ENCODE measurements at places on chromosomes 4 and X. TPM values are rescaled to one million over a fixed set of nuclear protein-coding genes. Genes with fewer than 3 reads are reported as not detected.

DNA sequence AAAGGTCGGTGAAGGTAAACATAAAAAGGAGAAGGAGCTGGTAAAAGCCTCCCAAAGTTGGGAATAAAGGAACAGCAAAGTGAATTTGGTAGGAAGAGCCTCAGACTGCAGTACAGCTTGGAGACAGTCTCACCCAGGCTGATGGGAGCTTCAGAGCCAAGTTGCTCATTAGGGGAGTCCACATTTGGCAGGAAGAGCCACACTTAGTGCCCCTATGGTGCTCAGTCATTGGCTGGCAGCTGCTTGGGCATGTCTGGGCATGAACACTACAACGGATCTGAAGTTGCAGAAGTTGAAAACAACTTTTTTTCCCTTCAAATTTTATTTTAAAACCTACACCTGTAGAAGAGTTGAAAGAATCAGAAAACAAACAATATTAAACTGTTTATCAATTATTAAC lies 2497.3 kb downstream of the ARAP2 start:
- DNase-seq = no peak

DNA sequence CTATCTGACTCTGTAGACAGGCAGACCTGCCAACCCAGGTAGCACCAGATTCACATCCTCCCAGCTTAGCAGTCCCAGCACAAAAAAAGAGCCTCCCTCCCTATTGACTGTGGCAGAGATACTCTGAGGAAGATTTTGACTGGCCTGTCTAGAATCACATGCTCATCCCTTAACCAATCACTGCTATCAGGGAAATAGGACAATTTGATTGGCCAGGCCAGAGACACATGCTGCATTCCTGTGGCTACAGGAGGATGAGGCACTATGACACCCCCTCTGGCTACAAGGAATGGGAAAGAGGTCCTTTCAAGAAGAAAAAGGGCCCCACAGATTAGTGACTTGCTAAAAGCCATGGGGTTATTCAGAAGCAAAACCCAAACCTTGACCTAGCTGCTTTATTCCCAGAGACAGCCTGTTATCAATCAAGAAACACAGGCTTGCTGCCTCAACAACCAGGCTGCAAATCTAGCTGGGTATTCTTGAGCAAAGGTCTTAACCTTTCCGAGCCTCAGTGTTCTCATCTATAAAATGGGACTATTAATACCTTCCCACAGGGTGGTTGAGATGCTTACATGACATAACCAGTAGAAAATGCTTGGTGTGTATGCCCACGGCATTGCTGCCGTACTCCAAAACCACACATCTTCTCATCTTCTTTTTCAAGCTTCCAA lies 147.6 kb downstream of the BCOR start:
- no peak for DNase-seq

The TXK gene
- 65.8 TPM for total RNA-seq

The PAGE5 gene
- 0.83 TPM for total RNA-seq

DNA sequence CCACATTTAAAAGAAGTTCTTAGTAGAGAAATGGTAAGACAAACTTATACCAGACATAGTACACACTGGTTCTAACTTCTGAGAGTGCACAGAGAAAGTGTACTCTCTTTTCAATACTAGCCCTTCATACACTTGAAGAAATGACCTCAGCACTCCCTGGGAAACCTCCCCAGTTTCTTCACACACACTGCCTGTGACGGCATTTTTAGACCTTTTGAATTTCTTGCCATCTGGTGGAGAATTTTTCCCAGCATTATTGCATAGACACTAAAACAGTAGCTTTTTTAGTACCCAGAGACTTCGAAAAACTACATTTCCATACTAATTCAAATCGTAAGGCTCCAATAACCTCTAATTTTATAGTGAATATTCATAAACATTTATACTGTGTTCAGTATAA lies 341.6 kb upstream of the MAOA start:
- no peak for DNase-seq

The GJB1 gene
- not detected for total RNA-seq

DNA sequence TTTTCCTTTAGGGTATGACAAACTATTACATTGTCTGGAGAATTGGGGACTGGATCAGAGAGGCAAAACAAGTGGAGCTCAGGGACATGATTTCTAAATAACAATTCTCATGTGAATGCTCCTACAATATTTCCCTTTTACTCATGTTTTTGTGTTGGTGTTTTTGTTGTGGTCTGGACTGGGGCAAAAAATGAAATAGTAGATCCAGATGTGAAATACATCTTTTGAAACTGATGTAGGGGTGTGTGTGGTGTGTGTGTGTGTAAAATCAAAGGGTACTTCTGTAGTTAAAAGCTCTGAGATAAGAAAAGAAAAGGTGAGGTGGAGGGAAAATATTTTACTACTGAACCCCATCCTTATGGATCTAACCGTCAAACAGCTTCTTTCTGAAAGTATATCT lies 188.4 kb upstream of the RPL34 start:
- DNase-seq = no peak

DNA sequence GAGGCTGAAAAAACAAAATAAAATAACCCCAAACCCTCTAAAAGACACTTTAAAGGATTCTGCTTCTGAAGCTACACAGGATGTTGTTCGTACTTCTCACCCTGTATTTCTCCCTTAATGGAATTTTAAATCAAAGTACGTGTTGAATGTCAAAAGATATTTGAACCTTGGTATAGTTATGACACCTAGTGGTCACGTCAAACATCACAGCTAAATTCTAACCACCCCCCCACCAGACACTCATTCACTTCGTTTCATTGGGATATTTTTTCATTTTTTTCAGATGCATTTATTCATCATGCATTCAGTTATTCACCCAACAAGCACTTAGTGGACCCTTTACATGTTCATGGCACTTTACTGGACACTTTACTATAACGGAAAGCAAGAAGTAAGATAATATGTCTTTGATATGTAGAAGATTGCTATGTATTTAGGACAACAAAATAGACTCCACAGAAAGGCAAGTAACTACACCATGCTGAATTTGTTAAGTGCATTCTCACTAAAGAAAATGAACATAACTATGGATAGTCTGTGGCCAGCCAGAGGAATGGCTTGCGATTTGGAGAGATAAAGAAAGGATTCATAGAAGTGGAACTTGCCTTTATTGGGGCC lies 62.5 kb upstream of the GPR174 start:
- DNase-seq = no peak

The GAGE12H gene
- total RNA-seq = not detected

The COX7B2 gene
- total RNA-seq = not detected

DNA sequence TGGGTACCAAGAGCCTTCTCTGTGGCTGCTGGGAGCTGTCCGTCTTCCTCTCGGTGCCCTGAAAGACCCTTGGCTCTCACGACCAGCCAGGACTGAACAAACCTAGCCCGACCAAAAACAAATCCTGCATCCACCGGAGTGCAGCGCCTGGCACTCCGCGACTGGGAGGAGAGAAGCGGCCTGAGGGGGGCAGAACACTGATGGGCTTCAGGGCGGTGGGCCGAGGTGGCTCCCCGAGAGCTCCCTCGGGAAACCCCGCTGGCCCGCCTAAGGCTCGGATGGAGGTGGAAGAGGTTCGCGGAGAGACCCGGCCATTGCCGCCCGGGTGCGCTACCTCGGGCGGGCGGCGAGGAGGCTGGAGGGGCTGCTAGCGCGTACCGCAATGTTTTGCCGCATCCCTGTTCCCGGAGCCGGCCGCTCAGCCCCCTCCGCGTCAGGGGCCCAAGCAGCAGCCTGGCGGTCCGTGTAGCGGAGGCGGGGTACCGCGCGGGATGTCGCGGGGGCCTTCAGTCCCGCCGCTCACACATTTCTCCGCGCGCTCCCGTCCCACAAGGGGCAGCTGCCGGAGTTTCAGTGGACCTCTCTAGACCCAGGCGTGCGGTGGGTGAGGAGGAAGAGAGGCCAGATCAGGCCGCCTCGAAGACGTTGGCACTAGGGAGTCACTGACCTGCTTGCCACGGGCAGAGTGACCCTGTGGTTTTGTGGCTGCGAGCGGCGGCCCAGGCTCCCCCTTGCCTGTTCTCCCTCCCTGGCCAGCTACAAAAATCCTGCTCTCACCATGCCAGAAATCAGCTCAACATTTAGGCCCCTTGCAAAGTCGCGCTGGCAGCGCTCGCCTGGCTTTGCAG lies 2.2 kb downstream of the SLITRK4 start:
- DNase-seq = no peak

The BTK gene
- total RNA-seq = 1.1 TPM

GRCh38 chr4:38189445-38189844 lies 229.2 kb downstream of the PTTG2 start:
- DNase-seq = no peak

The PNMA6F gene
- not detected for total RNA-seq

The GLUD2 gene
- total RNA-seq = 0.28 TPM

The DUSP9 gene
- not detected for total RNA-seq

DNA sequence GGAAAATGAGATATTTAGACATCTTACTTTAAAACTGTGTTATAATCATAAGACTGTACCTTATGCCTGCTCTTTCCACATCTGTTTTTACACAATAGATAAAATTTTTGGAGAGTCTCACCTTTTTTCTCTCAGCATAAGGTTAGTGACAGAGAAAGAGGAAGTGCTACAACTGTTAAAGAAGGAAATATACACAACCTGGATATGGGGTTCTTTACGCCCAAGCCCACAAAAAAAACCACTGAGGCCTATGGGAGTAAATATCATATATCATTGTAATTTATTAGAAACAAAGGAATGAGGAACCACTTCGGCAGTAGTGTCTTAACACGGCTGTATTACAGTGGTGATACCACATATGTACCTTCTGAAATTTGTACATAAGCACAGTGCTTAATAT lies 265.9 kb upstream of the GK2 start:
- no peak for DNase-seq

DNA sequence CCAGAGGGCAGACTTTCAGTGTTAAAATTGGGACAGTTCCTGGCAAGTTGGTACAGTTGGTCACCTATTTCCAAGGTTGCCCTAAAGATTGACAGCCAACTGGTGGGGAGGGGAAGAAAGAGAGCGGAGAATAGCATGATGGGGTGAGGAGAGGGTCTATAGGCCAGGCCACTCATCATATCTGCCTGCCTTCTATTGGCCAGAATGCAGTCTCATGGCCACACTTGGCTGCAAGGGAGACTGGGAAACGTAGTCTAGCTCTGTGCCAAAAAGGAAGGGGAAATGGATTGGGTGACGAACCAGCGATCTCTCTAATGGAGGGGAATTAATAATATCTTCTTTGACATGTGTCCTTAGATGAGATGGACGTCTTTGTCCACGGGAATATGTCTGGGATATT lies 197.4 kb upstream of the ATP6AP2 start:
- no peak for DNase-seq

GRCh38 chrX:107662824-107663223 lies 34.5 kb downstream of the PRPS1 start:
- no peak for DNase-seq

The IL1RAPL2 gene
- total RNA-seq = not detected

GRCh38 chr4:126123611-126124325 lies 809.0 kb downstream of the FAT4 start:
- DNase-seq = no peak

The OPHN1 gene
- total RNA-seq = 0.09 TPM

- no peak for DNase-seq
These were observed 2.2 kb downstream of the SLC16A2 start for GRCh38 chrX:74423289-74423998.

The CTAG1B gene
- not detected for total RNA-seq

The DRP2 gene
- 0.58 TPM for total RNA-seq

GRCh38 chr4:166600264-166600663 lies 634.0 kb downstream of the SPOCK3 start:
- no peak for DNase-seq

GRCh38 chr4:155008389-155008788 lies 200.0 kb upstream of the NPY2R start:
- DNase-seq = no peak

The RASL11B gene
- total RNA-seq = 0.17 TPM

The STPG2 gene
- not detected for total RNA-seq

GRCh38 chr4:128812442-128813235 lies 3.1 kb downstream of the JADE1 start:
- peak; percentile 77 for DNase-seq

DNA sequence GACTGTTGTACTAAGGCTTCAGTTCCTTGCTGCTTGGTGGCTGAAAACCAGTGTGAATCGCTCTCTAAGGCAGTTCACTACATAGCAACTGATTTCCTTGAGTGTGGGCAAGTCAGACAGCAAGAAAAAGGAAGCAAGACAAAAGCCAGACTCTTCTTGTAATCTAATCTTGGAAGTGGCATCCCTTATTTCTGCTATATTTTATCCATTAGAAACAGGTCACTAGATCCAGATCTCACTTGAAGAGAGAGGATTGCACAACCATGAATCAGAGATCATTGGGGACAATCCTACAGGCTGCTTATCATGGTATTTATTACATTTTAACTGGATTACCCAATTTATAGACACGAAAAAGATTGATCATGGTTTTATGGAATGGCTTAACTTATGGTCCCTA lies 684.5 kb downstream of the GRID2 start:
- DNase-seq = no peak

DNA sequence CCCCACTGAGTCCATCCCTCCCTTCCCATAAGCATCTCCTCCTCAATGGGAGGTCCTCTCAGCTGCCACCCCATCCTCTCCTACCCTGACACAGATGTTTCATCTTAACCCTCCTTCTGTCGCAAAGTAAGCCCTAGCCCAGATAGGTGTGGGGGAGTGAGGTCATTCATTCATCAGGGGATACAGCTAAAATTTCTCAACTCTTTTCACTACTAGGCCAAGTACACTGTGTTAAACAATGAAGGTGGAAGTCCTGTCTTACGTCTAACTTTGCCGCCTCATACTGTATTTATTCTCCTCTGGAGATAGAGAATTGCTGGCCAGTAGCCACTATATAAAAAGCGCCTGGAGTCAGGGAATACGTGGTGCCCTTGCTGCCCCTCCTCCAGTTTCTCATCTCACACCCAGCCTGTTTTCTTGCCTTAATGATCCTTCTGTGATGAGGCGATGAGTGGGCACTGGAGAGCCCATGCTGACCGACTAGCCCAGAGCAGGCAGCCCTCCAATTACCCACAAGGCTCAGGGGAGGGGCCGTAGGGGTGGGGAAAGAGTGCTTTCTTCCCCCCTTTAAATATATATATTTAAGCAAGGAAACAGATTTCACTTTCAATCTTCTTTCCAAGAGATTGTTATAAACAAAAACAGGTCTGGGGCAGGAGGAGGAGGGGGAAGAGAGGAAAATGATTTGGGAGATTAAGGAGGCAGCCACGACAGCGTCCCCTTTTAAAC lies 149.5 kb downstream of the PJA1 start:
- DNase-seq = no peak

DNA sequence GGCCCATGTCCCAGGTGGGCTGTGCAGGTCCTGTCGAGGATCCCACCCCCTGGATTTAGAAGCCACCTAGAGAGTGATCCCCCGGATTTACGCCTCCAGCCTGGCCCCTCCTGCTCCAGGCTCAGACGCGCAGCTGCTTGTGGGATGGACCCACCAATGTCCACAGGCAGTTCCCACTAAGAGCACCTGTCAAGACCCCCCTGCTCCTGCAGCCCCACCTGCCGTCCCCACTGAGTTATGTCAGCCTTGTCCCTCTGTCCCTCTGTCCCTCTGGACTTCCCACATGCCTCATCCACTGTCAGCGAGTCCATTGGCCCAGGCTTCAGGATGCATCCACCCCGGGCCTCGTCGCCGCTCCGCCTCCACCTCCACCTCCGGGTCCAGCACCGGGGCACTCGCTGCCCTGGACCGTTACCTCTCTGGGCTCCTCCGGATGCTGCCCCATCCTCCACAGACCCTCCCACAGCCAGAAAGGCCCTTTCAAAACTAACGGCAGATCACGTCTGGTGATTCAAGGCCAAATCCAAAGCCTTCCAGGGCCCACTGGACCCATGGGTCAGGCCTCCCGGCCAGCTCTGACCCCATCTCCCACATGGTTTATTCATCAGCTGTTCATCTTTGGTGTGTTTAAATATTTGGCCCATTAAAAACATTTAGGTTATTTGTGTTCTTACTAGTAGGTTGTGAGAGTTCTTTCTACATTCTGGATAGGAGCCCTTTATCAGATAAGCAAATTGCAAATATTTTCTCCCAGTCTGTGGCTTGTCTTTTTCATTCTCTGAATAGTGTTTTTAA lies 28.3 kb downstream of the HTRA3 start:
- no peak for DNase-seq

Data from activated naive CD8-positive, alpha-beta T cell treated with anti-CD3 and anti-CD28 coated beads, Interleukin-2, amount 10 ng/mL, durations not matched to agents 7 days and 5 days (primary cell).